LHCN-M2 (cell line): ENCODE measurements at places on chromosomes 2 and 18. TPM values are rescaled to one million over a fixed set of nuclear protein-coding genes. Genes with fewer than 3 reads are reported as not detected.

DNA sequence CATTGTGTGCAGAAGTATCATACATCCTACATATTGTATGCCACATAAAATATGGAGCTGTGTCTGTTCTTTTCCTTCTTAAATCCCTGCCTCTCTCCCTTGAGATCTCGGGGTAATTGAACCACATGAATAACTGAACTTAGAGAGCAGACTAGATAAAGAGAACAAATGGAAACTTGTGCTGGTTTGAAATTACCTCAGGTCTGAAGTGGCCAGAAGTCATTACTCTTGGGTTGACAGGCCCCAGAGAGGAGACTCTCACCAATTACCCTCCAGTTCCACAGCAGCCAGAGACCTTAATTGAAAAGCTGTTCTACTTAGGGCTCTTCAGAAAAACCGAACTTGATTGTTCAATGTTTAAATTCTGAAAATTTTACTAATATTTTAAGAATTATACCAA is 5.0 kb upstream of the ADAM17 start:
- no peak for DNase-seq

Gene GPR35
- total RNA-seq: 0.11 and 1.0 TPM in 2 replicates

DNA sequence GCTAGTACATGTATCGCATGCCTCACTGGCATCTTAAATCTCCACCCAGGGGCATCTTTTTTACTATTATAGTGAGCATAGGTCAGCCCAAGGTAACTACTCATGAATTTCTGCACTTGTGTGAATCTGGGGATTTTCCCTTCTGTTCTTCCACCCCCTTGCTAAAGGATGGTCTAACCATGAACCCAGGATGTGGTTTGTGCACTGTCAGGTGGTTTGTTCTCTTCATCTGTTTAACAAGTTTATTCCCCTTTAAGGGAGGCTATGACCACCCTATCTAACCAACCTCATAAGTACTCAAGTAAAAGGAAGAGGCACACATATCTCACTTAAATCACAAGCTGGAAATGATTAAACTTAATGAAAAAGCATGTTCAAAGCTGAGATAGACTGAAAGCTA is 243.0 kb downstream of the RPRM start:
- no peak for DNase-seq

Gene TRPM8
- total RNA-seq: 0.80 and 0.90 TPM in 2 replicates

- DNase-seq: no peak
Measured at GRCh38 chr18:34637094-34637801, 72.8 kb upstream of the DTNA start.

Gene SP140
- total RNA-seq: 0.34 TPM in 1 of 2 replicates, not detected in the other
